DMS79 treated with DMSO at 0.1 percent for 48 hours (cell line): ENCODE measurements at places on chromosomes 12 and 14.

- no peak for DNase-seq
Measured at GRCh38 chr14:54794796-54795195, 107.8 kb downstream of the GCH1 start.

- DNase-seq = no peak
Measured at GRCh38 chr12:3658327-3659163, 94.4 kb downstream of the CRACR2A start.

DNA sequence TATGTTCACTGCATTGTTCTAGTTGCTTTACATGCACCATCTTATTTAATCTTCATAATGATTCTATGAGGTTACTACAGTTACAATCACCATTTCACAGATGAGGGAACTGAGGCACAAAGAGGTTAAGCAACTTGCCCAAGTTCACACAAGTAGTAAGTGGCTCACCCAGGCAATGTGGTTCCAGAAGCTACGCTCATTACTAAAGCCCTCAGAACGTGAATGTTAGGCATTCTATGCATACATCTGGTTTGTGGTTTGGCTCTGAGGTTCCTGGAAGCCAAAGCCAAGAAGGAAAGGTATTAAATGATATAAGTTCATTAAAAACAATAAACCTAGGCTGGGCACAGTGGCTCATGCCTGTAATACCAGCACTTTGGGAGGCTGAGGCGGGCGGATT is 14.4 kb upstream of the VRTN start:
- DNase-seq = no peak

DNA sequence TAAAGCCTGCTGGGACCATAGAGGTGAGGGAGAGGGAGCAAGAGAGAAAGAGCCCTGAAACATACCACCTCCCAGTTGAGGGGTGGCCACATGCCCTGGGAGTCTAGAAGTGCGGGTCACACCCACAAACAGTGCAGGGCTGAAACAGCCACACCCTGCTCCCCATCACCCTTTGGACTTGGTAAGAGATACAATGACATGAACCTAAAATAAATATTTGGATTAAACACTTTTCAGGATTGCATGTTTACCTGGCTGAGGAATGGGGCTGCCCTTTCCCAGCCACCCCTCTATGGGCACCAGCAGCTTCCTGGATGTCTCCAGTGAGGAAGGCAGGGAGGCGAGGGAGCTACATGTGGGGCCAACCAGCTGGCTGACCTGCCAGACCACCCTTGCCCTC is 39.0 kb upstream of the TC2N start:
- DNase-seq = no peak

GRCh38 chr12:38279756-38280155 is 36.8 kb upstream of the ALG10B start:
- DNase-seq = no peak

- DNase-seq = no peak
Measured at GRCh38 chr12:70487440-70487839, 121.3 kb downstream of the KCNMB4 start.

DNA sequence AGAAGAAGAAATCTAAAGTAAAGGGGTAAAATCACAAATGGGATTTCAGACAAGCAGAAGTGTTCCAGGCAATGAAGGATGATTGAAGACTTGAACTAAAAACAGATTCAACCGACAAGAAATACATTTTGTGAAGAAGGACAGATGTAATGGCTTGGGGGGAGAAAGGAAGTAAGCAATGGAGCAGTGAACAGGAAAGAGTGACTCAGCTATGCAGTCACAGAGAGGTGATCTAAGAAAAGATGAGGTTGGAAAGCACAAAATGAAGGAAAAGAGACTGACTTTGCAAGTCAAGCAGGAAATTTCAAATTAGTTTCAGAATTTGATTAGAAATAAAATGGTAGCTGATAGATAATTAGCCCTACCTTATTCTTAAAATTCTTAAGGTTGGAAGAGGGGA is 66.5 kb downstream of the PUS7L start:
- no peak for DNase-seq

DNA sequence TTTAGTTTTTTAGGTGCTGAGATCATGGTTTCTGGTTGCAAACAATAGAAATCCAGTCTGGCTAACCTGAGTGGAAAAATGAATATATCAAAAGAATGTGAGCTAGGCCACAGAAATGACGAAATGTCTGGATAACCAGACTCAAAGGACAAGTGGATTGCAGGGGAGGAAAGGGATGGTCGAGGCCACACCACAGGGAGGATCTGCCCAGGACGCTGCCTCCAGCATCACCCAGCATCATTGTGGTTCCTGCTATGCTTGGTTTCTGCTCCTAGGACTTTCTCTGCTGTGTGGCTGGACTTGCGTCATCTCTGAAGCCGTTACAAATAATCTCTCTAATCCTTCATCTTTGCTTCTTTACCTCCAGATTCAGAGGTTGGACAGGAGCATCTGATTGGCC is 80.4 kb downstream of the TTC8 start:
- no peak for DNase-seq

DNA sequence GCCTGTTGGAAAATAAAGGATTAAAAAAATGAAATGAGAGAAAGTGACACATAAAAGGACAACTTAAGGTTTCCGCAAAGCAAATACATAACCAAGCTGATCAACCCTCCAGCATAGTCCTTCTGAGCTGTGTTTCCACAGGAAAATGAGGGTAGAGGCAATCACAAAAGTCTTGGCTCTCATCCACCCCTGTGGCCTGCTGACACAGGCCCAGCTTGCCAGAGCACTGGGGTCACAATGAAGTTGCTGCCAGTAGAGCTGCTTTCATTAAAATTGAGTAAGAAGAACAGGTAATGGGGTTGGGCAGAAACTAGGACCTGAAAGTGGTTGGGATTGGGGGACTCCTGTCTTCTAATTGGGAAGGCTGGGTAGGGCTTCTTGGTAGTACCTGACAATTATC is 65.9 kb downstream of the RERG start:
- DNase-seq = peak; percentile 8

DNA sequence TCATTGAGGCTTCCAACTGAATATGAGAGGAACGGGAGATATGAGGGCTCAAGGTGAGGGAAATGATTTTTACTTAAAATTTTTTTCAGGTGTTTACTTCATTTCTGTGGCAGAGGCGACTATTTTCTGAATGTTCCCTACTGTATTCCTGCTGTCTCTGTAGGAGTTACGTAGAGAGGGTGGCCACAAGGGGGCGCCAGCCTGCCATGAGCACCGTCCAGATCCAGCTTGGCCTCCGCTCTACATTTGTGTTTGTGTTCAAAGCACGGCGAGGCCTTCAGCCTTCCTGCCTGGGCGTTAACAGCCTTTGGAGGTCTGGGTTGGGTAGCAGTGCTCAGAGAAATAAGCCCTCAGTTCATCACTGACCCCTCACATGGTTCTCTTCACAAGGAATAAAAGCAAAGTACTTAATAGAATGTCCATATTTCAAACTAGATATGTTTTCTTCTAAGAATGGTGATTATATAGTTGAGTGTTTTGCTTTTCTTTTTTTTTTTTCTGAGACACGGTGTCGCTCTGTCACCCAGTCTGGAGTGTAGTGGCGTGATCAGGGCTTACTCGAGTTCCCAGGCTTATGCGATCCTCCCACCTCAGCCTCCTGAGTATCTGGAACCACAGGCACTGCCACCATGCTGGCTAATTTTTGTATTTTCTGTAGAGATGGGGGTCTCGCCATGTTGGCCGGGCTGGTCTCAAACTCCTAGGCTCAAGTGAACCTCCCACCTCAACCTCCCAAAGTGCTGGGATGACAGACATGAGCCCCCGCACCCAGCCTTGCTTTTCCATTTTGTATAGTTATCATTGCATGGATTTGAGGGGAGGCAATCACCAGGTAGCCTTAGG is 22.3 kb downstream of the CKB start:
- peak; percentile 94 for DNase-seq

DNA sequence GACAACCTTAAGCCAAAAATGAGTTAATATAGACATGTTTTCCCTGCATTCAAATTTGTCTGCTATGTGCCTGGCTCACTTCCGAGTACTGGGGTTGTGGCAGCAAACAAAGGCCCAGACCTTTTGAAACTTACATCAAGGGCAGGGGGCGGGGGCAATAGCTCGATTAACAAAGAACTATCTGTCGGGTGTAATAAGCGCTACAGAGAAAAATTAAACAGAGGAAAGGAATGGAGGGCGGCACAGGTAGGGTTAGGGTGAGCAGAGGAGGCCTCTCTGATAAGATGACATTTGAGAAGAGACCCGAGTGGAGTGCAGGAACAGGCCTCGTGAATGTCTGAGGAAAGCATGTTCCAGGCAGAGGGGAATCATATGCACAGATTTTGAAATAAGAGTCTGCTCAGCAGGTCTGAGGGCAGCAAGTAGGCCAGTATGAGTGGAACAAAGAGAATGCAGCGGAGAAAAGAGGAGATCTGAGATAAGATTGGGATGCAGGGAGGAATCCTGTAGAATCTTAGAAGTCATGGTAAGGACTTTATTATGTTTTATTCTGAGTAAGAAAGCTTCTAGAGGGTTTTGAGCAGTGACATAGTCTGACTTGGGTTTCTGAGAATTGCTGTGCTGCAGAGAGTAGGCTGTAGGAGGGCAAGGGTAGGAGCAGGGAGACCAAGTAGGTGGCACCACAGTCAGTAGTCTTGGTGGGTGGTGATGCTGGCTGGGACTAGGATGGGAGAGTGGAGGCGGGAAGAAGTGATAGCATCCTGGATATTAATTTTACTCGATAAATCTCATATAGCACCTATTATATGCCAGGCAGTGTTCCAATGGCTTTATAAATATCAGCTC is 52.6 kb downstream of the BICDL1 start:
- DNase-seq = no peak

DNA sequence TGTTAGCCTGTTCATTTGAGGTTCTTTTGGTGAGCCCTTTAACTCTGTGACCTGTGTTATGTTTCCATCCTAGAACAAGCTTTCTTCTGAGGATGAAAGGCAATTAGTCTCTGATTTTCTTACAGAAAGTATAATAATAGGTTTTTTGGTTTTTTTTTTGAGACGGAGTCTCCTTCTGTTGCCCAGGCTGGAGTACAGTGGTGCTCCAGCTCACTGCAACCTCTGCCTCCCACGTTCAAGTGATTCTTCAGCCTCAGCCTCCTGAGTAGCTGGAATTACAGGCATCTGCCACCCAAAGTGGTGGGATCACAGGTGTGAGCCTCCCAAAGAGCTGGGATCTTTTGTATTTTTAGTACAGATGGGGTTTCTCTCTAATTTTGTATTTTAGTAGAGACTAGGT is 52.7 kb upstream of the SYNE2 start:
- no peak for DNase-seq

DNA sequence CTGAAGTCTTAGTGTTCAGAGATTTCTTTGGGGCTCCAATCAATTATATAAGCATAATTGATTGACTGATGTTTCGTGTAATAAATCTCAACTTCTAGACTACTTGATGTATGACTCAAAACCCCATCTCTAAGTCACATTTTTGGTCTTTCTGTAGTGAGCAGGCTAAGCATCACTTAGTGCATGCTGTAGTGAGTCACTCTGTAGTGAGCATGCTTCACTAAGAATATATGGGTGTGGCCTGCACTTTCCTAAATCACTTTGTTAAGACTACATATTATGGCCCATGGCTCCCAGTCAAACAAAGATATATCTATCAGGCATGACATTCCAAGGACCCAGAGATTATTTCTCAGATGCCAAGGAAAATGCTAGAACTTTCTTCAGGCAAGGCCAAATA is 909.4 kb upstream of the LRFN5 start:
- DNase-seq = no peak

GRCh38 chr14:22629361-22629760 is 14.8 kb downstream of the OR6J1 start:
- DNase-seq = no peak

DNA sequence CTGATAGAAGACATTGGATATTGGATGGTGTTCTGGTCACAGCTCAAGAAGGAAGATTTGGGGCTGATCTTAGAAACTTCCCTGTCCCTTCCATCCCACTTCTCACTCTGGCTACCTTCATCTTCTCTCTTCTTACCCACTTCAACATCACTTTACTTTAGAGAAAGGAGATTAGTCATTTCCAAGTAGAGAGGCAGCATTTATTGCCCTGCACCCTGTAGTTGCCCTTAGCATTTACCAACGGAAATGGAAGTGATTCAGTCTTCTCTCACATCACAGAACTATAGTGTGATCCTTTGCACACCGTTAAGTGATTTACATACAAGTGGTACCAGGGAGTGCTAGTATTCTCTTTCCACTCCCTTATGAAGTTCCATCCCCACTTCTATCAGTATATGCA is 52.4 kb downstream of the PHLDA1 start:
- no peak for DNase-seq

DNA sequence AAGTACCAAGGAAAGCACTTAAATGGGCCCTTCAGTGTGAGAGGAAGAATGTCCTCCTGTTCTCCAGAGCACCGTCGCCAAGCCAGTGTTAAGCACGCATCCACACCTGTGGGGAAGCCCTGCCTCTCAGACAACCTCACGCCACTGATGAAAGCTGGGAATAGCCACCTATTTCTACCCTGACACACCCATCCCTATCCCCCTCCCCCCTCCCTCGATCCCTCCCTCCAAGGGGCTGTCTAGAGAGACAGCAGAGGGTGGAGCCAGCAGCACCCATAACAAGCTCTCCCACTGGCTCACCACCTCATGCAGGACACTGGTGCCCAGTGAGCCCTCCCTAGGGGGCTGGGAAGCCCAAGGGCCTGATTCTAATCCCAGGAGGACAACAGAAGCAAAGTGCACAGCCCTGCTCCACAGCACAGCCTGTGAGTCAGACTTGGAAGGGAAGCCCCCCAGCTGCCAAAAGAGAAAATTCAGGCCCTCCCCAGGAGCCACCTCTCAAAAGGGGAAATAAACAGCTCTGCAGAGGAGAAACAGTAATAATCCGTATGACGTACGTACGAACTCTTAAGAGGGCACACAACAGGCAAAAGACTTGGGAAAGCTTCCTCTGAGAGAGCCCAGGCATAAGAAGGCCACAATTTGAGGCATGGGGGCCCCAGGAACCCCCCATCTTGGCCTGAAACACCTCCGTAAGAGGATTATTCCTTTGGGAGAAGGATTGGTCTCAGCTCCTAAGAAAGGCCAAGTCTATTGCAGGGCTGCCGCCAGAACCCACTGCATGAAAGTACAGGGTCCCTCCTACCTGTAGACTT is 7.8 kb downstream of the PITPNM2 start:
- DNase-seq = peak; percentile 90

GRCh38 chr14:56807386-56808109 is 2.7 kb downstream of the OTX2 start:
- no peak for DNase-seq

DNA sequence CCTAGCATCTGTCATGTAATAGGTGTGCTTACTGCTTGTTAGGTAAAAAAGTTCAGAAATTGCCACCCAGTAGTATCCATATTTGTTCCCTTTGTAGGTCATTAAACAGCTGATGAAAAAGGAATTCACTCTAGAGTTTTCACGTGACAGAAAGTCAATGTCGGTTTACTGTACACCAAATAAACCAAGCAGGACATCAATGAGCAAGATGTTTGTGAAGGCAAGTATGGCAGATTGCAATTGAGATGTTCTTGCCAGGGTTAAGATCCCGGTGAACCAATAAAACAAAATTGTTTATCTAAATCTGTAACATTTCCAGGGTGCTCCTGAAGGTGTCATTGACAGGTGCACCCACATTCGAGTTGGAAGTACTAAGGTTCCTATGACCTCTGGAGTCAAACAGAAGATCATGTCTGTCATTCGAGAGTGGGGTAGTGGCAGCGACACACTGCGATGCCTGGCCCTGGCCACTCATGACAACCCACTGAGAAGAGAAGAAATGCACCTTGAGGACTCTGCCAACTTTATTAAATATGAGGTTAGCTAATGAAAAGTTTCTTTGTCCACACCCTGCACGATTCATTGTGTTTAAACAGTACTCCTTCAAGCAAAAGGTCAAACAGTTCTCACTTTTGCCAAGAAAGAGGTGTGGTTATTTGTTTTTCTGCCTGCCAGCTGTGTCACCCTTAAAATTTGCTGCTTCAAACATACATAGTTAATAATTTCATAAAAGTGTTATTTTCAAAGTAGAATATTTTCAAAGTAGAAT is 58.3 kb downstream of the ATP2A2 start:
- DNase-seq = no peak

- DNase-seq = peak; percentile 75
Measured at GRCh38 chr14:51818748-51819380, 41.5 kb upstream of the GNG2 start.
